ENCODE measurements at places on chromosomes 5 and 9.
A peak's percentile ranks its signal among the peaks of the same experiment; 100 is the strongest.

DNA sequence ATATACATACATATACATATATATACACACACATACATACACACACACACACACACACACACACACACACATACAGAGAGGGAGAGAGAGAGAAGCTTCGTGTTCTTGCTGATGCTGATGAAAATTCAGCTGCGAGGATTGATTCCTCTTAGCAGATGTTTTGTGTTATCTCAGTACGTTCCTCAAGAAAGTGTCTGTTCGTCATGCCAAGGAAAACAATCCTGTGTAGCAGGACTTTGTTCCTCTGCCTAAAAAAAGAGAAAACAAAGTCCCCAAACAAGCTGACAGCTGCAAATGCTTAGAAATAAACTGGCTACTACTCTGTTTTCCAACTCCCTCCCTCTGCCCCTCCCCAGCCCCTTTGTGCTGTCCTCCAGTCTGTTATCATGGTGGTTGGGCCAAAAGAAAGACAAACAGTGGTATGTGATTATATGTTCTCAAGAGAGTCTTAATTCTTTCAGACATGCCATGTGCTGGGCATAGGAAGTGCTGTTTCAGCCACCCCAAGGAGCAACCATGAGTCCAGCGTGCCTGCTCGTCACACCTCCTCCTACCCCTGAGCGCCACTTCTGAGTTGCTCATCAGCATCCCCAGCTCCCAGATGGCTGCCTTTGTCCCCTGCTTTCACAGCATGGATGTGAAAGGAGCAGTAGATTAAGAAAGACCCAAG lies 71.5 kb upstream of the EQTN start:
- DNase-seq = peak; percentile 92

- DNase-seq = no peak
These were observed 315.3 kb downstream of the GADD45G start for GRCh38 chr9:89920131-89920530.

GRCh38 chr9:31389075-31389474 lies 995.4 kb upstream of the ACO1 start:
- no peak for DNase-seq

DNA sequence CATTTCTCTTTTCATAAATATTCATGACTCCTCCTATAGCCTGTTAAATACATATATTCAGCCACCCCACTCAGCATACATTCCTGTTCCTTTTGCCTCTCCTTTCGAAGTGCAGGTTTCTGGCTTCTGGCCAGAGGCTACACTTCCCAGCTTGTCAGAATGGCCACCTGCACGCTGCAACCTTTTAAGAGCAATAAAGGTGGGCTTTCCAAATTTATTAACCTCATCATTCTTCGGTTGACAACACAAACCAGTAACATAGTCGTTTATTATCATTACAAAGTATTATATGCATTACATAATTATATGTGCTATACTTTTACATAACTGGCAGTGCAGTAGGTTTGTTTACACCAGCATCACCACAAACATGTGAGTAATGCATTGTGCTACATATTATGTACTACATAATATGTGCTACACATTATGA lies 16.5 kb upstream of the TMEM171 start:
- no peak for DNase-seq

DNA sequence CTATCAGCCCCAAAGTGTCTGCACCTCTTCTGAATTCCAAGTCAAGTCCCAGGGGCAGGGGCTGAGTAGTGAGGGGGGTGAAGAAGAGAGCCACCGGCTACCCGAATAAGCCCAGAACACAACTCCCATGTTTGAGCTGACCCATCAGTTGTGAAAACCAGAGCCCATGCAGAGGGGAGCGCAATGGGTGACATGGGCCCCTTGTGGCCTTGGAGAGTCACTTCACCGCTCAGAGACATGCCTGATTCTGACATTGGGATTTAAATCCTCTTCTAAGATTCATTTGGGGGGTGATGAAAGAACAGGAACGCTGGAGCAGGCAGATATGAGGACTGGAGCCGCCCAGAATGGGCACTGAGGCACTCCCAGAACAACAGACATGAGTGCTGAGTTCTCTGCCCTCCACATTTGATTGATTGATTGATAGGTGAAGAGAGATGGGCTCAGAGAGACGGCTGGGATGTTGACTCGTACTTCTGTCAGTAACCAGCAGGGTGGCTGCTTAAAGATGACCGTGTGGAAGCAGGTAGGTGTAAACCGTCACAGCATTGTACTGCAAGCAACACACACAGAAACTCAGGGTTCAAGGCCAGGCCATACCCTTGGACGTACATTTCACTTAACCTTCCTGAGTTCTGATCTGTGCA lies 74.3 kb downstream of the GPR21 start:
- DNase-seq = no peak

DNA sequence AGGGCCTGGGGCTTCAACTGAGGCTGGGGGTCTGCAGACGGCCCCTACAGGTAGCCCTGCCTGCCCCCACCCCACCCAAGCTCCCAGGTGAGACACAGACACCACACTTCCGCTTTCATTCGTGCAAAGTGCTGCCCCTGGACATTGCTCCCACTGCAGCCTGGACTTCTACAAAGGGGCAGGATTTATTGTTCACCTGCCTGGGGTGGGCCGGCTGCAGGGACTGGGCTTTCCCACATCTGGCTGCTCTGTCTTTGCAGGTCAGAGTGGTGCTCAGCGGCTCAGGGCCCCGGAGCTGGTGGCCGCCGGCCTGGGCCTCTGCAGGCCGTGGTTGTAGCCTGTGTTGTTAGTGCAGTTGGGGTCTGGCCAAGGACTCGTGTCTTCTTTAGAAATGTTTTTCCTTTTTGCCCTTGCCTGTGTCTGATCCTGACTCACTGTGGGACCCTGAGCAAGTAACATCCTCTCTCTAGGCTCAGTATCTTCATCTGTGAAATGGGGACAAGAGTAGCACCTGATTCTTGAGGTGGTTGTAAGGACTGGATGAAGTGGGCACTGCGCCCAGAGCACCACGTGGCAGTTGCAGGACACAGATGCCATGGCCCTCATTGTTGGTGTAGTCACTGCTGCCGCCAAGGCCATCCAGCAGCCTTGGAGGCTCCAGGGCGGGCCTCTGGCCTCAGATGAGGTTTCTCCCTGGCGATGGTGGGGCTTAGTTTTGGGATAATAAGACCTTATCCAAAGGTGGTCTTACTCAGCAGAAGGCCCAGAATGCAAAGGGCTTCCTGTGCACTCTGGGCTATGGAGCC lies 143.9 kb downstream of the CACNA1B start:
- DNase-seq = peak; percentile 66

- no peak for DNase-seq
These were observed 22.5 kb downstream of the TRPM6 start for GRCh38 chr9:74865177-74865576.

DNA sequence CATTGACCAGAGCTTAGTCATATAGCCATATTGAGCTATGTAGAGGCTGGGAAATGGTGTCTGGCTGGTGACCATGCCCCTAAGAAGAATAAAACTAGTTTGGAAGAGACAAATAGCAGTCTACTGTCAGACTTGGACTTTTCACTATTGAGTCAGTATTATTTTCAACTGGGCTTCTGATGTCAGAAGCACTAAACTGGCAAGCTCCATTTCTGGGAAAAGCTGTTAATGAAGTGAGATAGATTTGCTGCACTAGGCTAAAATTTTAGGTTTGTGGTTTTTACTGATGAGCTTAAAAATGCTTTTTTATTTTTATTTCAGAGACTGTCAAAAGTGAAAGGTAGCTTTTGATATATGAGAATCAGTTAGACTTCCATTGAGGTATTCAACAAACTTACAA lies 220.2 kb downstream of the RAB3C start:
- DNase-seq = no peak

GRCh38 chr9:89178830-89179539 lies 367 bp upstream of the SHC3 start:
- no peak for DNase-seq

DNA sequence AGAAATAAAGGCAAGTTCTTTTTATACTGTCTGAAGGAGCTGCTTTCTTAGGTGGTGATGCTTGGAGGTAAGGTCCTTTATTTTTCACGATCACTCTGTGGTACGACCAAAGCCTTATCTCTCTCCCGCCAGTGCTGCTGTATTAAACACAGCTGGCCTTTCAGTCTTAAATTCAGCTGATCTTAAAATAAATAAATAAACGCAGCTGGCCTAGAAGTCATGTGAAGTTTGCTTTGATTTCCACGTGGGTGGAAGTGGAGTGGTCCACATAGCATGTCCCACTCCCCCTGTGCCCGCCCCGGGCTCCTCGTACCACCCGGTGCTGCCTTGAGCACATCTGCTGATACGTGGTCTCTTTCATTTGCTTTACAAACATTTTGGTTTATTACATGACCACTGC lies 260.4 kb downstream of the FANCC start:
- DNase-seq = no peak

DNA sequence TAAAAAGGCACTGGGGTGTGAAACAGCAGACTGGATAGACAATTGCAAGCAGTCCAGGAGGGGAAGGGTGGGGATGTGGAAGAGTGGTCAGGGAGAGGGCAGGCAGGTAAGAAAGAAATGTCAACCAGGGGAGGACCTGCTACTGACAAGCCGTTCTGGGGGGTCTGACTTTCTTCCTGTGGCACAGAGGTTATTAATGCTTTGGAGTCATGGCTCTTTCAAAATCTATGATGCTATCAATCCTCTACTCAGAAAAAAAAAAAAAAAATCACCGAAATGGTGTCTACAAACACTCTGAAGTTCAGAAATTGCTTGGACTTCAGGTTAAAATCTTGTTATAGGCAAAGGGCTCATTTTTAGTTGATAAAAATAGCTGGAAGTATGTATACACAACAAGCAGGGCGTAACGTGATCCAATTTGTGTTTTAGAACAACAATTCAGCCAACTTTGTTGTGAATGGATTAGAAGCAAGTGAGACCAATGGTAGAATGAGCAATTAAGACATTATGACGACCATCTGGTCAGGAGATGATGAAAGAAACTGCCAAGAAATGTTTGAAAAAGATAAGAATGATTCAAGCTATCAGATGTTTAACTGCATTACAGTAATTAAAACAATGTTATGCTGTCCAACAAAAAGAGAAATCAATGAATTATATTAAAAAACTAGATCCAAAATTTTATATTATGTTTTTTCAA lies 255.2 kb downstream of the DEPDC1B start:
- no peak for DNase-seq

- DNase-seq = no peak
These were observed 78.8 kb upstream of the TNFAIP8 start for GRCh38 chr5:119276978-119277377.

GRCh38 chr5:125987677-125988255 lies 435.4 kb upstream of the GRAMD2B start:
- DNase-seq = no peak

DNA sequence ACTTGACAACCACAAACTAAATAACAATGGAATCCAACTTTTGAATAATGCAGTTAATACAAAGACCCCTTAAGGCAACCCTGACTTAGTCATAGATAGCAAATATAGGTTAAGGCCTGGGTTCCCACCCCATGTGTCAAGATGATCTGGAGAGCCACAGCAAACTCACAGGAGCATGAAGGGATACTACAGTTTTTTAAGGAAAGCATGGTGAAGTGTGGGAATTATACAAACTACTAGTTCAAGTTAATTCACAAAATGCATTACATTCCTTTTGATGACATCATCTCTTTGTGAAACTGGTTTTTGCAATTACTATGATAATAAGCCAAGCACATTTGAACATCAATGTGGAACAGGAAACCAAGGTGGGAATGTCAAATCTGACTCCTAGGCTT lies 50.6 kb downstream of the LHFPL2 start:
- DNase-seq = no peak

DNA sequence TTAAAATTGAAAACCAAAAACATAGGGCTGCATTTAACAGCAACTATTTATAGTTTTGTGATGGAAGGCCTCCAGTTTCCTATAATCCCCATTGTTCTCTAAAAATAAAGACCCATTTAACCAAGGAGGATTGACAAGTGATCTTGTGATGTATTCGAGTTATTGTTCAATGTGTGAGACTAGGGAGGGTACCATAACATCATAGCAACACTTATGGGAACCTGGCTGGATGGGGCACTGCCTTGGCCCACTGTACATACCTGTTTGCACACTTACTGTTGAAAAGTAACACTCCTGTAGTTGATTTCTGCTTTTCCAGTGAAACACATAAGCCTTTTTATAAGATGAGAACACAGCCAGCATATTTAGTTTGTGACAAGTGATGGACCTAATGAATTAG lies 32.3 kb downstream of the MACIR start:
- no peak for DNase-seq

GRCh38 chr9:26682796-26683496 lies 209.7 kb downstream of the CAAP1 start:
- DNase-seq = no peak

- DNase-seq = no peak
These were observed 15.9 kb upstream of the FGF1 start for GRCh38 chr5:142701673-142702311.

- no peak for DNase-seq
These were observed 120.4 kb downstream of the RAPGEF6 start for GRCh38 chr5:131514316-131515283.

DNA sequence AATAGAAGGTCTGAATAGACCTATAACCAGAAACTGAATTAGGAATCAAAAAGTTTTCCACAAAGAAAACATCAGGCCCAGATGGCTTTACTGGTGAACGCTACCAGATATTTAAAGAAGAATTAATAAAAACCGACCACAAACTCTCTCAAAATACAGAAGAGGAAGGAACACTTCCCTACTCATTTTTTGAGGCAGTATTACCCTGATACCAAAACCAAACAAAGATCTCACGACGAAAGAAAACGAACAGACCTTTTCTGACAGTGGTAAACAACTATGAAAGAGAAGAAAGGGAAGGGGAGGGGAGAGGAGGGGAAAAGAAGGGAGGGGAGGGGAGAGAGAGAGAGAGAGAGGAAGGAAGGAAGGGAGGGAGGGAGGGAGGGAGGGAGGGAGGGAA lies 13.5 kb downstream of the B4GALT1 start:
- DNase-seq = no peak

Data from posterior cingulate gyrus (tissue), 11 donors.